Left renal pelvis (tissue), 4 donors: ENCODE measurements at places on chromosomes 7 and 10. TPM values are rescaled to one million over a fixed set of nuclear protein-coding genes. Genes with fewer than 3 reads are reported as not detected.

DNA sequence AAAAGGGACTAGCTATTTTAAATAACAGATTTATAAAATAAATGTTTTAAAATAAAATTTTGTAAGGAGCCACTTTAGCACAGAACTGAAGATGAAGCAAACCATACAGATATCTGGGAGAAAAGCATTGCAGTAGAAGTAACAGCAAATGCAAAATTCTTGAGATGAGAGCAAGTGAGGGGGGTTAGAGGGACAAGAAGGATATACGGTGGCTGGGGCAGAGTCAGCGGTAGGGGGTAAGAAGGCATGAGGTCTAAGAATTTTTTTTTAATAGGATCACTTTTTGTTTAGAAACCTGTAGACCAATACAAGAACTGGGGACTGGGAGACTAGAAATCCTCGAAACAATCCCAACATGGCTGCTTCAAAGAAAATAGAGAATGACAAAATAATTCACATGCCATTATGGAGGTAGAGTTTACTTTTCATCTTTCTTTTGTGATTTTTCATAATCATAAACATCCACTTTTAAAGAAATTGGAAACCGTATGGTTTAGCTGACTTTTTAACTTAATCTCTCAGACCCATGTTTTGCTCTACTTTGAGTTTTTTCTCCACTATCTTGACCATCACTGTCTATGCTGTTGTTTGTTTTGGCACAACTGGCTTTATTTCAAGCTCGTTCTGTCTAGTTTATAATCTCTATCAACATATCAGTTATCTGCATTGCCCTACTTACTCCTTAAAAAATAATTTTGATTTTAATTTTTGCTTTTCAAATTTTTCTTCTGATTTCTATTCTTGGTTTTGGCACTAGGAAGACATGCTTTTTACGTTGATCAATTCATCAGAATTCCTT, 73.5 kb downstream of the KMT2C start:
- no peak for DNase-seq

DNA sequence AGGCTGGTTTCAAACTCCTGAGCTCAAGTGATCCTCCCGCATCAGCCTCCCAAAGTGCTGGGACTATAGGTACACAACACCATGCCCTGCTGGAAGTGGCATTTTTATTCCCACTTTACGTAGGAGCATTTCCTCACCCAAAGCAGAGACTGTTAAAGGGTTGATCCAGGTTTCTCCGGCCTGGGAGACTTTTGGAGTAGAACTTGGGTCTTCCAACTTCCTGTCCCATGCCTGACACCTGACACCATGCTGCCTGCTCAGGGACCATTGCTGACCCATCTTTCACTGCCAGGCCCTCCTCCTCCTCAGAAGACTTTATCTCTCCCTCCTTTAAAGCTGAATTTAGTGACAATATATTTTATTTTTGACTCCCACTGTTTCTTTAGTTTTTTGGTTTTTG, 302.0 kb upstream of the LYZL1 start:
- no peak for DNase-seq

Gene SCRN1
- polyA plus RNA-seq = 70.8 TPM

DNA sequence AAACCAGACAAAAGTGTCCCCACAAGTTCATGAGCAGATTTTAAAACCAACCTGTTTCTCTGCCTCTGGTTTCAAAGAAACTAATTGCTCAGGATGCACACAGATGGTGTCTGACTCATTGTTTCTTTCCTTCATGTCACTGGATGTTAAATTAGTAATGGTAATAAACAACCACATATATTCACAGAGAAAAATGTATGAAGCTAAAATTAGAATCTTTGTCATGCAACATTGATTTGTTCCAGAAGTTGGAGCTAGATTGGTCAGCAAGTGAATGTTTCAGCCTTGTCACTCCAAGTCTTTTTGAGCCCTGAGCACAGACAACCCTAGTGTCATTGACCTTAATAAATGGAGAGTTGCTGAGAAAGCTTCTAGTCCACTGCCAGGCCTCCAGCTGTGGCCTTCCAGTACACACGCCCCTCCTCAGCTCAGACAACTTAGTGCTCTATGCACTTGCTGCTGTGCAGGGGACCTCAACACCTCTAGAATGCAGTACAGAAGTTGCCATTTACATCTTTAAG, 175.9 kb downstream of the CCDC71L start:
- DNase-seq = no peak

- DNase-seq = no peak
These were observed 42.7 kb upstream of the SMIM30 start for GRCh38 chr7:113161050-113161449.

GRCh38 chr10:121618906-121619305, 20.7 kb upstream of the FGFR2 start:
- DNase-seq = no peak
